ENCODE measurements at places on chromosomes 1 and 21.

DNA sequence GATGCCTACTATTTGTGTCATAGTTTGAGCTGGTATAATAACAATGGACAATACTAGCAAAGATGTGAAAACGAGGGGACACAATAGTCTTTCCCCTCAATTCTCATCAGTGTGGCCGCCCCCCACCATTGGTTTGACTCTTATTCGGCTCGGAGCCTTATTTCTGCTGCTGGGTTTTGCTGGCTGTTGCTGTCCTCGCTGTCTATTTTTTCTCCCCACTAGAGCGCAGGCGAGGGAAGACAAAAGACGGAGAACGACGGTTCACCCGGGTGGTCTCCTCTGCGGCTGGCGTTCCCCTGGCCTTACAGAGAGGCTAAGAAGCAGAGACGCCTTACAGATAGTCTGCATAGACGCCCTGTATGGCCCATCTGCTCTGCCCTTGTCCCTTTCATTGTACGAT is 19.4 kb downstream of the CLIC6 start:
- no peak for DNase-seq

GRCh38 chr1:29603622-29604021 is 367.3 kb downstream of the PTPRU start:
- no peak for DNase-seq

DNA sequence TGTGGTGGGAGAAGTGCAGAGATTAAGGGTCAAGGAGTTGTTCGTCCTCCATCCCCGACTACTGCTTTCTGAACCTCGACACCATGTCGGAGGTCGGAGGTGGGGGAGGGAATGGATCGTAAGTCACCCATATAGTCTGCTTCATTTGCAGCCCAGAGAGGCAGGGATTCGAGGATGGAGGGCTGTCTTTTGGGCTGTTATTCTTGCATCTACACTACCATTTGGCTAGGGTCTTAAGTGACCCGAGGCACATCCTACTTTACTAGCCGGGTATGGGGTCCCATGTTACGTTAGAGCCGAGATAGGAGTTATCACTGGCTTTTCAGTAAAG is 578 bp downstream of the USP21 start:
- no peak for DNase-seq

- DNase-seq, result no peak
These were observed 7.0 kb downstream of the NOL9 start for GRCh38 chr1:6547301-6547700.

- DNase-seq, result no peak
These were observed 279.0 kb downstream of the PTPRU start for GRCh38 chr1:29515170-29515955.

GRCh38 chr21:37886120-37886519 is 30.1 kb downstream of the KCNJ6 start:
- no peak for DNase-seq

- no peak for DNase-seq
These were observed 49.7 kb upstream of the LMO4 start for GRCh38 chr1:87278825-87279535.

- no peak for DNase-seq
These were observed 7.1 kb downstream of the KIF17 start for GRCh38 chr1:20710469-20711284.

DNA sequence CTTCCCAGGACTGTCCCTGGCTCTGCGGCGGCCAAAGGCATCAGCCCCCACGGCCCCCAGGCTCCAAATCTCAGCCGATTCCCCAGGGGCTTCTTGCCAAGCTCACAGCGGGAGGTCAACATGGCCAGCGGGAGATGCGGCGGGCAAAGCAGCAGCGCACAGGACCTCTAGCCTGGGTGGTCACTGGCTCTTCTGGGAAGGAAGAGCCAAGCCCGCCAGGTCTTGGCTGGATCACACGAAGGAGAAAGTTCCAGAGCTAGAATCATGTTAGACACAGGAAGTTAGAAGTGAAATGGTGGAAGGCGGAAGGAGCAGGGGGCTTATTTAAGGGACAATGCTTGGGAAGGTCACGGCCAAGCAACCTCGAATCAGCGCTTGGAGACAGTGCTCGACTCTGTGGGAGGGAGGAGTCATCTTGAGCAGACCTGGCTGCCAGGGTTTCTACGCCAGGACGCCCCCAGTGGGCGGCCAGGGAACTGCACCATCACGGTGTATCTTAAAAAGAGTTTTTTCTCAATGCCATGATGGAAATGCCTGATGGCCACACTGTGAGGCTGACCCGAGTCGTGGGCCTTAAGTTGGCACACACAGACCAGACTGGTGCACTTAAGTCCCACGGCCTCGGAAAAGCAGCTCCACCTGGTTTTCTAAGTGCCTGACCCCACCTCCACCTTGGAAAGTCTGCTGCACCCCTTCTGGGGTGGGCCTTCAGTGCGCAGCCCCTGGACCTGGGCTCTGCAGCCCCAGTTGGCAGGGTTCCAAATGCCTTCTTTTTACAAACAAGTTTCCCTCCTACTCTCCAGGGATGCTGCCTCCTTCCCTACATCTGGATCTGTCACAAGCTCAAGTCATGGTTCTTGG is 29.3 kb downstream of the SLC66A1 start:
- peak; percentile 53 for DNase-seq

- DNase-seq, result no peak
These were observed 15.8 kb upstream of the JUN start for GRCh38 chr1:58799650-58800049.

DNA sequence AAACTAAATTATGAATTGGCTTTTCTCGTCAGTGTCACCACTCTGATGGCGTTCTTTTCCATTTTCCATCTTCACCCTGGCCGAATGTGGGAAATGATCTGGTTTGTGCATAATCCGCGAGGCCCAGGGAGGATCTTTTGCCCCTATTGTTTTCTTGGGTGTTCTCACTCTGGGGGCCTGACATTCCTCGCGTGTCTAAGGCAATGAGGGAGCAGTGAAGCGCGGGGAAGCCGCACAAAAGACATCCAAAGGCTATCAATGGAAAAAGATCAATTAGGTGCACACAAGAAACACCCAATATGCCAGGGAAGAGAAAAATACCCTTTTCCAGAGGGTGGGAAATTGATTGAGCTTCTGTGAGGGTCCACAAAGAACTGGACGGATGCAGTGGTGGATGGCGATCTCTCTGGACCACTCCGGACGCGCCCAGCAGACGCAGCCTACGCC is 941 bp upstream of the C1orf21 start:
- DNase-seq, result no peak

DNA sequence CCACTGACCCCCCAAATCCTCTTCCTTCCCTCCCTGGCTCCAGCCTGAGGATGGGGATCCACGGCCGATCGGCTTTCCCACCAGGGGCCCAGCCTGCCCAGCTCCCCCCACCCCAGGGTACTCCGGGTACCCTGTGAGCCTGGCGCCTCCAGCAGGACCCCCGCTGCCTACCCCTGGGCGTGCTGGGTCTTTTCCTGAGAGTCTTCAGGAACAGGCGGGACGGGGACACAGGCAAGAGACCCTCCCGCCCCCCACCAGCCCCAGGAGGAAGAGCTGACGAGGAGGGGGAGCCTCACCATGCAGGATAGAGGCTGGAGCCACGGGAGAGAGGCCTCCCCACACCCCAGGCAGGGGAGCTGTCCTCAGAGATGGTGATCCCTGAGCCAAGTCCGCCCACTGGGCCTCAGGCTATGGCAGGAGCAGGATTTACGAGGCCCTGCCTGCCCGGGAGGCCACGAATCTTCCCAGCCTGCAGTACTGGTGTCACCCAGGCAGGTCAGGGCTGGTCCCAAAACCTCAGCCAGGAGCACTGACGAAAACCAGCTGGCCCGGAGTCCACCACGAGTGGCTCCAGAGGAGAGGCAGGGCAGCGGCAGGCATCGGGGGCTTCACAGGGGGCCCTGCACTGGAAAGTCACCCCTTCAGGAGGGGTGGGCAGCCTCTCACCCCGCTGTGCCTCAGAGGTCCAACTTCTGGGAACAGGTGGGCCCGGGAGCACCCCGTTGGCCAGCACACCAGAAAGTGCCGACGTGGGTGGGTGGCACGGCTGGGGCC is 58.0 kb downstream of the MEGF6 start:
- DNase-seq, result no peak

GRCh38 chr1:223486366-223486765 is 93.2 kb downstream of the CCDC185 start:
- DNase-seq, result no peak

DNA sequence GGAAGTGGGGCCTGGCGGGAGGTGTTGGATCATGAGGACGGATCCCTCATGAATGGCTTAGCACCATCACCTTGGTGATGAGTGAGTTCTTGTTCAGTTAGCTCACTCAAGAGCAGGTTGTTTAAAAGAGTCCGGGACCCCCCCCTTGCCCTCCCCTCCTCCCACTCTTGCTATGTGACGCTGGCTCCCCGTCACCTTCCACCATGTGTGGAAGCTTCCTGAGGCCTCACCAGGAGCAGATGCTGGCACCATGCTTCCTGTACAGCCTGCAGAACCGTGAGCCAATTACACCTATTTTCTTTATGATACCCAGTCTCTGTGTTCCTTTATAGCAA is 3.0 kb upstream of the SLC19A1 start:
- no peak for DNase-seq

DNA sequence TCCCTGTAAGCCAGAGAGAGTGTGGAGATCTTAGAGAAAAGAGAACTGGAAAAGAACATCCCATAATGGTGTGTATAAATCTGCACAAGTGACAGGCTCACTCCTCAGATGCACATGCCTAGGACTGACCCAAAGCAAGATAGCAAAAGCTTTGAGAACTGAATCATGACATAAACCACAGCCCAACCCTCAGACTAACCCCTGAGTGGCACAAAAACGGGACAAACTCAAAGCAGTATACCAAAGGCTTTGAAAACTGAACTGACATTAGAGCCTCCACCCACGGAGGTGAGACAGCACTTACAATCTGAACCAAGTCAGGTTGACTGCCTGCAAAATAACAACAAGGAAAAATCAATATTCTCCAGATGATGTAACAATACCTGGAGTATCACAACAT is 70.8 kb downstream of the TIAM1 start:
- DNase-seq, result no peak

- peak; percentile 25 for DNase-seq
These were observed 47.1 kb upstream of the ATP1A1 start for GRCh38 chr1:116325922-116326321.

DNA sequence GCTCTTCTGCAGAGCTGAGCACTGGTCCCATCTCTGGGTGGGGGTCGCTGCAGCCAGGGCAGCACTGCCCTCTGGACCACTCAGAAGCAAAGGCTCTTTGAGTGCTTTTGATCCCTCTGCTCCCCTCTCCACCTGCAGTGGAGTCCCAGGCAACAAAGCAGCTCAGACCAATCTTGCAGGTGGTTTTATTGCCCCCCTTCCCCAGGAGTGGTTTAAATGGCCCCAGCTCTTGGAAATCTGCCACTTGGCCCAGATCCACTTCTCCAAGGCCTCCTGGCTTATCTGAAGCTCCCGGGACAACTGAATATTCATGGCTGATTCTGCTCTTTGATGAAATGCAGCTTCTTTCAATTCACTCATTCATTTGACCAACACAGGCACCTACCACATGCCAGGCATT is 2.7 kb downstream of the STUM start:
- DNase-seq, result no peak

DNA sequence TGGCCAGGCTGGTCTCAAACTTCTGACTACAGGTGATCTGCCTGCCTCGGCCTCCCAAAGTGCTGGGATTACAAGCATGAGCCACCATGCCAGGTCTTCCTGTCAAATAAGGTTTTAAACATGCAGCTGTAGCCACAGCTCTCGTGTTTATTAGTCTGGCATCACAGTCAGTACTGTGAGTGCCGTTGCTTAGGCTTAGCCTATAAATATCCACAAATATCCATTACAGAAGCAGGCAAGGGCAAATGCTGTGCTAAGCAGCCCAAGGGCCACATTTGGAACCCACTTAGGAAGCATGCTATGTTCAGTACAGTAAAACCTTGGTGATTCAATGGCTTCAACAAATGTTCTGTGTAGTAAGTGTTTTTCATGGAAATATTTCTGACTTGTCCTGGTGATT is 75.9 kb downstream of the KIF1B start:
- no peak for DNase-seq

DNA sequence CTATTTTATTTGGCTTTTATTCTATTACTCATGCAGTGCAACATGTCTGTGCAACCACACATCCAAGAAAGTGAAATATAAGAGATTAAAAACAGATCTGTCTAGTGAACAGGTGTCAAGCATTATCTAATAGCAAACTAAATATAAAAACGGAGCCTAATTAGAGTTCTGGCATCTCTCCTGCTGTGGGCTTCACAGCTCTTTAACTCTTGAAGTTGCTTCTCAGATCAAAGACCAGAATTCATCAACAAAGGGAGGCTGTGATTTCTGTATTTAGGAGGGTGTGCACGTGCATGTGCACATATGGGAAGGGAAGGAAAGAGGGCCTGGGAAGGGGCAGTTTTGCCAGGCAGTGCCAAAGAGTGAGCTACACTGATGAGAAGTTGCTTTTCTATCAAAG is 81.0 kb downstream of the MIS18A start:
- DNase-seq, result no peak

DNA sequence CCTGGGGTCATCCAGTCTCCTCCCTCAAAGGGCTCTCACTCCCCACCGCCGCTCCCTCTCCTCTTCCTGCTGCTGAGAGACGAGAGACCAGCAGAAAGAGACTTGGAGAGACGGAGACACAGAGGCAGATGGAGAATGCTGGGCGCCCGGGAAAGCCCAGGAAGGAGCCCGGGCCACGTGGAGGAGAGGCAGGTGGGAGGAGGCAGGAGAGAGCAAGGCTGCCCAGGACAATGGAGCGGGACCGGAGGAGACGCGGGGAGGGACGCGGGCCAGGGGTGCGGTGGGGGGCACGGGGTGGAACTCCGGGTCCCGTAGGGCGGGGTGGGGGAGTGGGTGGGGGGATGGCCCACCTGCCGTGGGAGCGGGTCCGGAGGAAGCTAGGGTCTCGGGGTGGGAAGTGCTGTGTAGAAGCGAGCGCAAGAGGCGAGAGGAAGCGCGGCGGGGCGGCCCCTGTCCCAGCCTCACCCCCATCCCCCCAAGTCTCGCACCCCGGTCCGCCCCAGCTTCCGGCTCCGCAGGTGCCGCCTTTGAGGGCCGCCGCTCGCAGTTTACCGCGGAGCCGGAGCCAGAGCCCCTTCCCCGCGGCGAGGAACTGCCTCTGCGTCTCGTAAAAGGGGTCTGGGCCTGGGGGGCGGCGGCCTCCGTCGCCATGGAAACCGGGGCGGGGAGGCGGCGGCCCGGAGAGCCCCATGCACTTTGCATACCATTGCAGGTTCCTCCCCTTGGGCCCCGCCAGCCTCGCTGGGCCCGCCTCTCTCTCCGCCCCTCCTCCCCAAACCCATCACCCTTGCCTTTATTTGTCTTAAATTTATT is 11.7 kb upstream of the EPHA2 start:
- DNase-seq, result peak; percentile 51

DNA sequence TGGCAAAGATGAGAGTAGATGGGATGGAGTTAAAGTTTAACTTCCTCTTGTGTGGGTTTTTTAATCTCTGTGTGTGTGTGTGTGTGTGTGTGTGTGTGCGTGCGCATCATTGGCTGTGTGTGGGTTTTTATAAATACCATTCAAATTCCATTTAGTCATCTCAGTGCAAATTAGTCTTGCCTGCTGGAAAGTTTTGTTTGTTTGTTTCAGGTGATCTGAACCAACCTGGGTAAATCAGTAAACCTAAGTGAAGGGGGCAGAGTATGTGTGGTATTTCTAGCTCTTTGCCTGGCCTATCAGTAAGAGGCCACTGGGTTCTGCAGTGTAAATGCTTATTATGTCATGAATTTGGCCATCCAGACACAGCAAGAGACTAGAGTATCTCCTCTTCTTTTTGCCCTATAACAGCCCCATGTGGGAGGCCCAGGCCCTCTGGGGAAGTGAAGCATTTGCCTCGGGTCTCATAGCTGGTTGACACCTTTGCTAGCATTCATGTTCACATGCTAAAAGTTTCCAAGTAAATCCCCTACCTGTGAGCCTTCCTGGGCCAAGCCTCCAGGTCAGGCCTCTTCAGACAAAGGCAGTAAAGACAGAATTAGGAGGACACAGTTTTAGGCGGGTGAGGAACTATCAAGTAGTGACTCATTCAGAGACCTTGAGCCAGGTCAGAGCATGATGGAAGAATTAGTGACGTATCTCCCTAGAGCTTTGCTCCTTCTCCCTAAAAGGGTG is 14.7 kb downstream of the INTS3 start:
- no peak for DNase-seq

Data from activated T-helper 1 cell treated with Interleukin-2 at 50 U/mL for 16 hours (primary cell).